NCI-H510A (cell line): ENCODE measurements at places on chromosomes 4 and X.

GRCh38 chrX:15416133-15416993, 32.1 kb upstream of the VEGFD start:
- DNase-seq: no peak

GRCh38 chr4:5120468-5120867, 69.2 kb downstream of the STK32B start:
- DNase-seq: no peak

DNA sequence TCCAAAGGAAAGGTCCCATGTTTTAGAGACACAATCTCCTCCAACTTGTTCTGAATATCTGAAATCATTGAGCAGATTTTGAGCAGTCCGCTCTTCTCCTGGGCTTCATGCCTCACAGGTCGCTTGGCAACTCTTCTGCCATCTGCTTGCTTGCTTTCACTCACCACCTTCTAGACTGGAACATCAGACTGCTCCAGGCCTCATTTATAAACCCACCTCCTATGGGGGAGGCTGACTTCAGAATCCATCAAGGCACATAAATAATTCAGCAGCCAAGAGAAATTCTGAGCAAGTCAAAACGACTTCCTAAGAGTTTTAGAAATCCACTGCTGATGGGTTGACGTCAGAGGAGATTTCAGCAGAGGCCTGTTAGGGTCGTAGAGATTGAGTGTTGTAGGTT, 64.1 kb downstream of the FAM184B start:
- no peak for DNase-seq

DNA sequence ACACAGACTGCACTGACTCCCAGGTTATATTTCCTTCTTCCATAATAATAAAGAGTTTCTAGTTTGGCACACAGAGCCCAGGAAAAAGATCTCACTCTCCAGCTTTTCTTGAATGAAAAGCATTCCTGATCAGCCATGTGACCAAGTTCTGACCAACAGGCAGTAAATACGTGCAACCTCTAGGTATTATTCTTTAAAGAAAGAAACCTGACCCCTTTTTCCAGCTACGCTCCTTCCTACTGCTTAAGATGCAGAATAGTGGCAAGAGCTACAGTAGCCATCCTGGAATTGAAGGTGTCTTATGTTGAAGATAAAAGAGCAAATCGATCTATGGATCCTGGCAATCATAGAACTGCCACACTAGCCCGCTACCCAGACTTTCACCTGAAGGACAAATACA, 76.7 kb downstream of the LRBA start:
- DNase-seq: no peak

- no peak for DNase-seq
Measured at GRCh38 chr4:71860643-71861042, 76.8 kb upstream of the GC start.

- DNase-seq: no peak
Measured at GRCh38 chrX:143319526-143319925, 197.7 kb downstream of the SPANXN3 start.

GRCh38 chr4:133149932-133150471, 908 bp downstream of the PCDH10 start:
- no peak for DNase-seq

GRCh38 chr4:148405161-148405893, 36.9 kb downstream of the NR3C2 start:
- DNase-seq: no peak

- DNase-seq: no peak
Measured at GRCh38 chr4:185735866-185736400, 76.1 kb downstream of the SORBS2 start.

GRCh38 chrX:154059231-154059630, 38.3 kb downstream of the MECP2 start:
- no peak for DNase-seq

GRCh38 chrX:49166914-49167739, 4.6 kb downstream of the MAGIX start:
- DNase-seq: no peak

- DNase-seq: no peak
Measured at GRCh38 chr4:98908182-98908581, 20.8 kb downstream of the EIF4E start.

DNA sequence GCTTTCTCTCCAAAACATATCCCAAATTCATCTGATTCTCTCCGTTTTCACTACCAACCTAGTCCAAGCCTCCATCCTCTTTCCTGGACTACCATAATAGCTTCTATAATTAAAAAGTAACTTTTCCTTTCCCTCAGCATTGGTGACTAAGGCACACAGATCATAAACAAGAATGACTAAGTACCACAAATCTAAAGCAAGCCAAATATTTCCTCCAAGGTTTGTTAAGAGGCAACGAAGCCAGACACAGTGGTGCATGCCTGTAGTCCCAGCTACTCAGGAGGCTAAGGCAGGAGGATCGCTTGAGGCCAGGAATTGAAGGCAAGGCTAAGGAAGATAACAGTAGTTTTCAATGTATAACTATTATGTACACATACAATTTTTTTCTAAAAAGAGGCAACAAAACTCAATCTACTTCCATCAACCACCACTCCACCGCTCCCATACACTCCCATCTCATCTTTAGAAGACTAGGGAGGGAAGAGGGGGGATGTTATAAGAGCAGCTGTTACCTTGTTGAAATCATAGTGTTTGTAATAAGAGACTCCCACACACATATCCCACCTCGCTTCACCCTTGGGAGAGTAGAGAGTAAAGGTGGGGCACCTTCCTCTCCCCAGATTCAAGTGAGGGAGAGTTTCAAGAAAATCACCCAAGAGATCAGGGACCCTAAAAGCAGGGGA, 4.2 kb upstream of the JCHAIN start:
- no peak for DNase-seq

DNA sequence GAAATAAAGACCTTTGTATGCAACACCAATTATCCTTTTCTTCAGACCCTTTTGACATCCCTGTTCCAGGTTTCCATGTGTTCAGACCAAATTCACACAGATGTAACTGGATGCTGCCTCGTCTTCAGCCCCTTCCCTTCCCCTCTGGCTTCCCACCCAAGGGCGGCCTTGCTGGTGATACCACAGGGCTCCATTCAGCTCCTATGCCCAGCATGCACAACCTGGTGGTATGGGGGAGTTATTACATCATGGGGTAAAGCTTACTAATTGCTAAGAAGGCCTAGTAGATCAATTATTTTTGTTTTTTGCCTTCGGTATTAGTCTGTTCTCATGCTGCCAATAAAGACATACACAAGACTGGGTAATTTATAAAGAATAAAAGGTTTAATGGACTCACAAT, 317.0 kb upstream of the CXXC4 start:
- DNase-seq: no peak

GRCh38 chr4:23091711-23092110, 399.0 kb downstream of the GBA3 start:
- DNase-seq: no peak

- no peak for DNase-seq
Measured at GRCh38 chr4:52372747-52373146, 286.4 kb downstream of the USP46 start.

- DNase-seq: no peak
Measured at GRCh38 chr4:15427701-15428100, at the start of gene C1QTNF7. Gene C1QTNF7, plus strand, starts transcription at chr4:15428033. Its CDS starts 7,711 bp downstream, at chr4:15435744.

DNA sequence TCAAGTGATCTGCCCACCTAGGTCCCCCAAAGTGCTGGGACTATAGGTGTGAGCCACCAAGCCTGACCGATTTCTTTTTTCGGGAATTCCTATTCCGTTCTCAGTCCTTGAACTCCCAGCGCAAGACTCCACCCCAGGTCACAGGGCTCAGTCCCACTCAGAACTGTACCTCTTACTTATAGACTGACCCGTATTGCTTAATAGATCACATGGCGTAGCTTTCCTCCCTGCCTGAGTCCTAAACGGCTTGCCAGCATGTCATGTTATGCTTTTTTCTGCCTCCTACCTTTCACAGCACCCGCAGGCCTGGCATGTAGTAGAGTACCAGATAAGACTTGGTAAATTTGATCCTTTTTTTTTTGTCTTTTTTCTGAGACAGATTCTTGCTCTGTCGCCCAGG, 22.4 kb downstream of the SAT1 start:
- DNase-seq: no peak

DNA sequence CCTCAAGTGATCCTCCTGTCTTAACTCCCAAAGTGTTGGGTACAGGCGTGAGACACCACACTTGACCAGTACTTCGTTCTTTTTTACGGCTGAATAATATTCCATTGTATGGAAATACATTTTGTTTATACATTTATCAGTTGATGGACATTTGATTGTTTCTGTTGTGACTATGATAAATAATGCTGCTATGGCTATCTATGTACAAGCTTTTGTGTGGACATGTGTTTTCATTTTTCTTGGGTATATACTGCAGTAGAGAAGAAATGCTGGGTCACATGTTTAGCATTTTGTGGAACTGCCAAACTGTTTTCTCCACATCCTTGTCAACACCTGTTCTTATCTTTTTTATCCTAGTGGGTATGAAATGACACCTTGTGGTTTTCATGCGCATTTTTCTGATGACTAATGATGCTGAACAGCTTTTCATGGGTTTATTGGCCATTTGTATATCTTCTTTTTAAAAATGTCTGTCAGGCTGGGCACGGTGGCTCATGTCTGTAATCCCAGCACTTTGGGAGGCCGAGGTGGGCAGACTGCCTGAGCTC, 37.3 kb downstream of the SAT1 start:
- DNase-seq: no peak

DNA sequence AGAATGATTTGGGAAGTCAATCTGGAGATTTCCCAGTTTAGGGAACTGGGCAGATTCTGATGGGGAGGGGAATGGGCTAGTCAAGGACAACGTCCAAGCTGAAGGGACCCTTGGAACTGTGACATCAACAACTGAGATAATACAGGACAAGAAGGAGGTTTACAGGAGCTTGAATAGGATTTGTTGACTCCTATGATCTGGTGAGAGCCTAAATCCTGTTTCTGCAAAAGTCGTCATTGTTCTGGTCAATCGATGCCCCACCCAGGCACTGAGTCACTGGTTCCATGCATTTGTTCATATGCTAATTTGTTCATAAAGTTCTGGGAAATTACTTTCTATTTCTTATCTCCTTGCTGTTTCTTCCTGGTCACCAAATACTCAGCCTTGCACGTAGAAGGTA, 15.3 kb upstream of the PDGFRA start:
- DNase-seq: no peak

DNA sequence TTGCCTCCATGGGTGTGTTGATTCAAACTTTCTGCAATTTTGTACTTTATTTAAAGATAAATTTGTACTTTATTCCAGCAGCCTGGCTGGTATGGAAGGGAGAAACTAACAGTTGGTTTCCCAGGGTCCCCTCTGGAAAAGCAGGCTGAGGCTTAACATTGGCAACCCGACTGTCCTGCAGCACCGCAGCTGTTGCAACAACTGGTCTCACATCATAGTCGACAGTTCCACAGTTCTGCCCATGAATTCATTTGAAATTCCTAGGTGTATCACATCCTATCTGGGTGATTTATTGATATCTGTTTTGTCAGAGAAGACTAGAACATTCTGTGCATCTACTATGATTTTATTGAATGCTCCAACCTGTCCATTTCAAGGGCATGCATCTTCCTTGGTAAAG, 98.8 kb upstream of the GATB start:
- DNase-seq: no peak

DNA sequence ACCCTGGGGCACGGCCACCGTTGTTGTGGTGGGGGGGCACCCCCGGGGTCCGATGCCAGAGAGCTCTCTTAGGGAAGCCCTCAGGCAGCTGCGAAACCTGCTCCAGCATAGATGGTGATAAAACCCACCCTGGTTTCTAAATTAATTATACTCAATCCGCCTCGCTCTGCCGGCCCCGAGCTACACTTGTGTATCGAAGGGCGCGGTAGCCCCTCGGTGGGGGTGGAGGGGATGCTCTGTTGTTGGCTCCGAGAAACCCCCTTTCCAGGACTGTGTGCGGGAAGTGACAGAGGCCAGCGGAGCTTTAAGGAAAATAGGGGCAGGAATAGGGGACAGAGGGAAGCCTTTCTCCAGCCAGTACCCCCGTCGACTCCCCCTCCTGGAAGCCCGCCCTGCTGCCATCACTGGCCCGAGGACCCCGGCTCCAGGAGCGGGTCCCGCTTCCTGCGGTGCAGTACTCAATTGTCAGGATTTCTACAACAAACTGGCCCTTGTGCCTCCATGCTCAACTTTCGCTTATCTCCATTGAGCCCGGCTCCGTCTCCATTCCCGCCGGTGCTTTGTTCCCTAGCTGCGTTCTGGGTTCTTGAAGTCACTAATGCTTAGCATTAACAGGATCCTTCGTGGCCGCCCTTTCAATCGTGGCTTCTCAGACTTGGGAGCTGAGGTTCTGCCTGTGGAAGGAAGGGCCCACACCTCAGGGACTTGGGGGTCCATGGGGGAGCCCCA, 408.2 kb downstream of the BCOR start:
- no peak for DNase-seq

- peak; percentile 54 for DNase-seq
Measured at GRCh38 chrX:129961180-129962083, 21.0 kb upstream of the BCORL1 start.

DNA sequence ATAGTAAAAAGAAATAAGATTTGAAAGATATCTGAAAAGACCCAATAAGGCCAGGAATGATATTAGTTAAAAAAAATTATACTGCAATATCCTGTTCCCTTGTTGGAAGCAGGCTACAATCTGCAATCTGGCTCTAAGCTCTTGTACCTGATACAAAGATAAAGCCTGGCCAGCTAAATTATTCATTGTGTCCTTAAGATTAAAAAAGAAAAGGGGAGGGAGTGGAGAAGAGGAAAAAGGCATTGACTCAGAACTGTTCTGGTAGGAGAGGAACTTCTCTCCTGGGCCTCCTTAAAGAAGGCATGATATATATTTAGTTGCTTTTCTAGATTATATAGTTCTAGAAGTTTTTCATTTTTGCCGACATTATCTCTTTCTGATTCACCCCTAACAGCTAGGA, 46.7 kb downstream of the IRF2 start:
- no peak for DNase-seq

- no peak for DNase-seq
Measured at GRCh38 chr4:82524570-82525152, 37.1 kb downstream of the TMEM150C start.

DNA sequence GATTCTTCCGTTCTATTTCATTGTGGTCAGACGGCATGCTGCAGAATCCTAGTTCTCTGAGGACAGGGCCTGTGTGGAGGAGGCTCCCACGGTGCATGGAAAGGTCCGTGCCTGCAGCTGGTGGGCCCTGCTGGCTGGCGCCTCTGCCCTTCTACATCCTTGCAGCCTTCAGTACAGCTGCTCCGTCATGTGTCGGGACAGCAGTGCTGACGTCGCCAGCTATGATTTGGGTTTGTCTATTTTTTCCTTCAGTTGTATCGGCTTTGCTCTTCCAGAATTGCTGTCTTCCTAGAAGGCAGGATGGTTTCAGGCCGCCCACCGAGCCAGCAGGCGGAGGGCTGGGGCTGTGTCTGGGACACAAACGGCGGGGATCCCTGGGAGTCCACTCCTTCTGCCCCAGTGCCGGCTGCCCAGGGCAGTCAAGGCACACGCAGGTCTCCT, 32.1 kb upstream of the CPLX1 start:
- no peak for DNase-seq

- DNase-seq: no peak
Measured at GRCh38 chr4:20617678-20618396, 82.4 kb upstream of the PACRGL start.

- peak; percentile 41 for DNase-seq
Measured at GRCh38 chrX:17968367-17968766, 107.3 kb upstream of the RAI2 start.
